ENCODE measurements at places on chromosomes 6 and 20.

GRCh38 chr6:33589731-33590530 lies 9.9 kb upstream of the BAK1 start:
- DNase-seq = peak; percentile 66

DNA sequence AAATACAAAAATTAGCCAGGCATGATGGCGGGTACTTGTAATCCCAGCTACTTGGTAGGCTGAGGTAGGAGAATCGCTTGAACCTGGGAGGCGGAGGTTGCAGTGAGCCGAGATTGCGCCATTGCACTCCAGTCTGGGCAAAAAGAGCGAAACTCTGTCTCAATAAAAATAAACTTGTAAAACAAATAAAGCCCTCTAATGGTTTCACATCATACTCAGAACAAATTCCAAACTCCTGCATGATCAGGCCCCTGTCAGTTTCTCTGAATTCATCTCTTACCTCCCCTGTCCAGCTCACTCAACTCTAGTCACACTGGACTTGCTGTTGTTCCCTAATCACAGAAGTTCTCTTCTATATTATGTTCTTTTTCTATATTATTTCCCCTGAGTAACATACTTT lies 43.1 kb upstream of the SGK1 start:
- DNase-seq = no peak

DNA sequence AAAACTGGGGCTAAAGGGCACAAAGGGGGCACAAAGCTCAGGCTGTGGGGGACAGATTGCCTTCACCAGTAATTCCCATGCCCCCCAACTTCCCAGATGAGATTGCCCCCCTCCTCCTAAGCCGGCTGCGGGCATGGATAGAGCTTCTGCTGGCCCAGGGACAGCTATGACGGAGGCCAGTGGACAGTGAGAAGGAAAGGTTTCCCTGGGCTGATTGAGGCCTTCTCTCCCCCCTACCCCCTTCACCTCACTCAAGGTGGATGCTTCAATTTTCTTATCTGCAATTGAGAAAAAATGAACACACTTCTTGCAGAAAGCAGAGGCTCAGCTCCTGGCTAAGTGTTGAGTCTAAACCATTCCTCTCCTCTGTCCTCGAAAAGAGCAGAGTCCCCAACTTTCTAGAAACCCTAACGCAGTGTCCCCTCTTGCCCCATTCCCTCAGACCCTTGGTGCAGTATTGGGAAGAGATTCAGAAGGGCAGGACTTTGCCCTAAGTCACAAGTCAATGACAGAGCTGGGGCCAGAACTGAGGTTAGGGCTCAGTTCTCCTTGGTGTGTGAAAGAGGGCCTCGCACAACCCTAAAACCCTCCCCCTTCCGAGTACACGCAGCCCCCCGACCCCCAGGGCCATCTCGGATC lies 808 bp downstream of the SDC4 start:
- no peak for DNase-seq

DNA sequence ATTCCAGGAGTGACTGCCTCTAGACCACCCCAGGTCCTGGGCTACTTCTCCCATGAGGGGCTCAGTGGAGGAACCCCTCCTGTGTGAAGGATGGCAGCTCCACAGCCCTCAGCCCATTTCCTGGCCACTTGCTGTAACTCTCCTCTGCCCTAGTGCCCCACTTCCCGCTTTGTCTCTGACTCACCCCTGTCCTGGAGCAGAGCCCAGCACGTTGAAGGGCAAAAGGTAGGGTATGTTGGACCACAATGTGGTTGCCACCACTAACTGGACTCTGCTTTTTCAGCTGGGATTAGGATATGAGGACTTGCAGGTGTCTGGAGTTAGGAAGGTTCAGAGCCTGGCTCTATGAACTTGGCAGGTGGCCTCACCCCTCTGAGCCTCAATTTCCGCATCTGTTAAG lies 2.4 kb downstream of the MYBL2 start:
- DNase-seq = no peak

DNA sequence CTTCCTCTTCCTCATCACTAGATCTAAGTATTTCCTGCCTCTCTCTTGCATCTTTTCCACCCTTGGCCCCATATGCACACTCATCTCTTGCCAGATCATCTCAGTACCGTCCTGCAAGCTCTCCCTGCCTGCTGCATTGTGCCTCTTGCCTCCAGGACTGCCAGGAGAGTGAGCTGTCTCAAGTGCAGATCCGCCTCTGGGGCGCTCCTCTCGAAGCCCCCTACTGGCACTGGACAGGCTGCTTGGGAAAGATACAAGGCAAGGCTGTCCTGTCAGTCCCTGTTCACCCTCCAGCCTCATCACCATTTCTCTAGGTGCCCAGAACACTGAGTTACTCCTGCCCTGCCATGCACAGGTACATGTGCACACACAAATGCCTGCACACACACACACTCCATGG lies 10.2 kb downstream of the SYNDIG1 start:
- no peak for DNase-seq

DNA sequence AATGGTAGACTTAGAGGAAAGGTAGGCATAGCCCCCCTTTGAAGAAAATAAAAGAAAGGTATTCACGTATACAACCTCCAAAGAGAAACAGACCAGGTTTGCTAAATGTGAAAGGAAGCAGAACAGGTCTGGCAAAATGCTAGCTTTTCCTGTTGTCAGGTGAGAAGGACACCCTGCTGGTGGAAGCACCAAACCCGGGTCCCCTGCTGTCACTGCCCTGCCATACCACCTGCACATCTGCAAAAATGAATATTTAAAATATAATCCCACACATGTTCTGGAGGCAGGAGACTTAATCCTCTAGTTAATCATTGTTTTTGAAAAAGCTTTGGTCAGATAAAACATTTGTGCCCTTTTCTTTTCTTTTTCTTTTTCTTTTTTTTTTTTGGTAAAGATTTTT lies 48.9 kb upstream of the OLIG3 start:
- no peak for DNase-seq

- DNase-seq = no peak
Measured at GRCh38 chr6:38684237-38684636, 18.7 kb downstream of the GLO1 start.

DNA sequence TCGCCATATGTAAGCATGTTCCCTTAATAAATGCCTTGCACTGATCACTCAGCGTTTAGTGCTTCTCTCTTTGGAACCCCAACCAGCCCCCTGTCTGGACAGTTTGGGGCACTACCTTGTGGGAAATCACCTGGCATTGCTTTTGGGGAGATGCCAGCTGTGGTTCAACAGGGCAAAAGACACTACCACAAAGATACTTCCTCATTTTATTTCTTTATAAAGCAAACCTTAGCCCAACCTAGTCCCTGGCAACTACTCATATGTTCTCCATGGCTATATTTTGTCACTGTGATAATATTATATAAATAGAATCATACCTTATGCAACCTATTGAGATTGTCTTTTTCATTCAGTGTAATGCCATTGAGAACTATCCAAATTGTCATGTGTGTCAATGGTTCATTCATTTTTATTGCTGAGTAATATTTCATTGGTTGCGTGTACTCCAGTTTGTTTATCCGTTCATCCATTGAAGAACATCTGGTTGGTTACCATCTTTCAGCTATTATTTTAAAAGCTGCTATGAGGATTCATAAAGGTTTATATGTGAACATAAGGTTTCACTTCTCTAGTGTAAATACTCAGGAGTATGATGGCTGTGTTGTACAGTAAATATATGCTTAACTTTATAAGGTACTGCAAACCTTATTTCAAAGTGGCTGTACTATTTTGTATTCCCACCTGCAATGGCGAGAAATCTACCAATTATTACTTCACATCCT lies 114.8 kb downstream of the MOXD1 start:
- DNase-seq = no peak

GRCh38 chr20:4083098-4083865 lies 67.9 kb upstream of the RNF24 start:
- DNase-seq = peak; percentile 20

DNA sequence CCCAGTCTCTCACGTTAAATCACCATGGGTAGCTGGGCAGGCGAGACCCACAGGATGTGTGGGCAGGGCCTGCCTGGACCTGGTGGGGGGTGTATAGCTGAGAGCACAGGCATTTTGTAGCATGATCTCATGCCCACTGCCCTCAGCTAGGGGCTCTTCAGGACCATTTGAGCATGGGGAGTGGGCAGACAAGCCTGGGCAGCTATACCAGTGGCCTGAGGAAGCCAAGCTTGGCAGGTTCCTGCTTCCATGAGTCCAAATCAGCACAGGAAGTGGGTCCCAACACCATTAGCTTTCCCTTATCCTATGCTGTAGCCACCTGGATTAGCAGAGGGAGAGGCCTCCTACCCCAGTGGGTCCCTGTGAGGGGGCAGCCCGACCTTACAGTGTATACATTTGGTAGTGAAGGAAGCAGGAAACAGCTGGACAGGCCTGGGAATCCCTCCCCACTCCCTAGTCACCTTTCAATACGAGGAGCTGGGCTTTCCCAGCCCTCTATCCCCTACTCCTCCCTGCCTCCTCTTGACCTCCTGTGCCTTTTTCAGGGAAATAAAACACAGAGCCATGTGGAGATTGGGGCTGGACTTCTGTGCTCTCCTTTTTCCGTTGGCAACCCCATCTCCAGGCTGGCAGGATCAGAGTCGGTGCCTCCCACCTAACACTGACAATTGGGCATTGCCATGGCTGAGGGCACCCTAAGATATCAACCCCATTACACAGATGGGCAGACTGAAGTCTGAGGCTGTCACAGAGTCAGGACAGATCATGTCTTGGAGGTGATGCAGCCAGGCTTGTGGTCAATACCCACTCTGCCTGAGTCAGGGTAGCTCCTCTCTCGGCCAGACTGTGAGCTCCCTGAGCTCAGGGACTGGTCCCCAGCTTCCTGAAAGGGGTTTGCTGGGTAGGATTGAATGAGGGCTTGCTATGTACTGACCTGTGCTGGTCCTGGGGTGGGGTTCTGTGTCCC lies 59.8 kb downstream of the MRPL14 start:
- DNase-seq = no peak

- DNase-seq = no peak
Measured at GRCh38 chr6:7671076-7671475, 54.8 kb upstream of the BMP6 start.

GRCh38 chr6:149909701-149910470 lies 12.0 kb upstream of the RAET1E start:
- DNase-seq = no peak

DNA sequence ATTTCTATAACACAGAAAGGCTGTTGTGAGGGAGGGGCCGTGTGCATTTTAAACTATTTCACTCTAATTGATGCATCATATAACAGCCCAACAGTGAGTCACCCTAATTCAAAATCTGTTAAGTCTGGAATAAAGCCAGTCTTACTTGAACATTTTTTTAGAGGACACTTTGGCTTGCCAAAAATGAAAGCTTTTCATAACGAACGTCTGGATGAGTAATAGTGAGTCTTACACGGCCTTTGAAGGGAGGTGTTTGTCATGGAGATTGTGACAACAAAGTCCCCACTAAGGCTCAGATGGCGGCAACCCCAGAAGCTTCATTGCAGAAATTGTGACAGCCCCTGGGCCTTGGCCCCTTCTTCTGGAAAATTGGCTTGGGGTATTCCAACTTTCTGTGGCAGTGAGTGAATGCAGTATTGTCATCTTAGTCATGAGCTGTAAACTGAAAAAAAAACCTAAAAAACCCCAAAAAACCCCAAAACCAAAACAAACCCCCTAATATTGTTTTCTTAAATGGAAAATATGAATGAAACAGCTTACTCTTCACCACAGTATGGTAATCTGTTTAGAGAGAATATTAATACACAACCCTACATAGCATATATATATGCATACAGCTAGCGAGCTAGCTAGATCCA lies 92.6 kb upstream of the CLDN20 start:
- no peak for DNase-seq

DNA sequence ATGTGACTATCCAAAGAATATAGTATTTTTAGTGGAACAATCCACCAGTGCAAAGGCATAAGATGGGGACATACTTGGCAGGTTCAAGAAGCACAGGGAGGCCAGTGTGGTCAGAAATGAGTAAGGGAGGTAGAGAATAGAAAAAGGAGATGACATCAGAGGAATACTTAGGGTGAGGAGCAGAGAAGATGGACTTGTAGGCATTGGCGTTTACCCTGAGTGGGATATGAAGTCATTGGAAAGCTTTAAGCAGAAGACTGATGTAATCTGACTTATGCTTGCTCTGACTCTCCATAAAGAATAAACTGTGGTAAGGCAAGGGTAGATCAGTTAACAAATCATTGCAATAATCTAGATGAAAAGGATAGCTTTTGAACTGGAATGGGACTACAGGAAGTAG lies 228.7 kb downstream of the GJA1 start:
- DNase-seq = no peak

DNA sequence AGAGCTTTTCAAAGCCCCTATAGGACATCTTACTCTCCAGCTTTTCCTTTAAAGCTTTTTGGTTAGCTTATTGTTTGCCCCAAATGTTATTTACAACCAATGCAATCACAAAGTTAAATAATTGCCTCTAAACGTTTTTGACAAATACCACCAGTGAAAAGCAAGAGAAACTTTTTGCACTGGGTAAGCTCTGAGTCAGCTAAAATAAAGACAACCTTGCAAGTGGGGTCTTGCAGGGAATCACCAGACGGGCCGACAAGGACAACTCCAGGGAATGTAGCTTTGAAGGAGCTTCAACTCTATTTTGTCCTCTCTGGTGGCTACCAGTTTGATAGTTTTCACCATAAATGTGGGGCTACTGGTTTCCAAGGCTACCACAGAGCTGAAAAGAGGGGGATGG lies 14.7 kb upstream of the PSMF1 start:
- DNase-seq = no peak

GRCh38 chr6:154276810-154277628 lies 79.6 kb downstream of the IPCEF1 start:
- DNase-seq = no peak

- no peak for DNase-seq
Measured at GRCh38 chr6:169371344-169372127, 117.9 kb upstream of the THBS2 start.

DNA sequence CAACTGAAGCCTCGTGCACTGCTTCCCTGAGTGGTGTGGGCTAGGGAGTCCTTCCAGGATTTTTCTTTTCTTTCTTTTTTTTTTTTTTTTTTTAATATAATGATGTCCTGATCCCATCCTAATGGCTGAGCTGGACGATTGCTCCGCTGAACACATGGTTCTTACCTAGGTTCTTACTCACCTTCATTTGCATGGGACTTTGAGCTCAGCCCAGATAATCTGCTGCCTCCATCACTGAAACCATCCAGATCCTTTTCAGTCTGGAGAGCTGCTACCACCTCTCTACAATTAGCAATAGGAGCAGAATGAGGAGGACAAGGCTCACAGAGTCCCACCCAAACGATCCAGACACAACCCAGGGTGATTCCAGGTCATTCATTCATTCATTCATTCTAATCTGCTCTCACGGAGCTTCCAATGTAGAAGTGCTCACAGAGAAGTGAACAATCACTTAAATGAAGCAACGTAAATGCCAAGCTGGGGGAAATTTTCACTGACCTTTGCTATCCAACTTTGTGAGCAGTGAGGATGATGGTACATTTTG lies 246.3 kb upstream of the RREB1 start:
- no peak for DNase-seq

GRCh38 chr6:97085772-97086171 lies 161.2 kb downstream of the KLHL32 start:
- no peak for DNase-seq
